ENCODE measurements at places on chromosomes 7 and 10.

DNA sequence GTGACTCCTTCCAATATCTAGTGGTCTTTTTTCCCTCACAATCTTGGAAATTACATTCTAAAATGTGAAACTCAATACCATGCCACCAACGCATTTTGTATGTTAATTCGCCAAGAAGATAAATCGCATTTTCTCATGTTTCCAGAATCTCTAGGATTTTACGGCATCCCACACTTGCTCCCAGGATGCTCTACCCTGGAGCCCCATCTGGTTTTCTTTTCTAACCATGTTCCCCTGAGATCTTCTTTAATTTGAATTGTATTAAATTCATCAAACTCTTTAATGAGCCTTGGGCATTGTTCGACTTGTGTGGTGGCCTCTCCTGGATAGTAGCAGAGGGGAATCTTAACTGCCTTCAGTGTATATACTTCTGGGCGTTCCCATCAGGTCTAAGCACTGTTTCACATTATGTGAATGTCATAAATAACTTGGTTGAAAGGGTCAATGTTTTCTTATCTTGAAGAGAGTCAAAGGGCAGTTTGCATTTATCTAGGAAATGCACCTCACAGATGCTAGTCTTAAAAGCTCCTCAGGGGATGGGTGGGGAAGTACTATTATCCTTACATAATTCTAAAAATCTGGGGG lies 169.1 kb upstream of the MEOX2 start:
- DNase-seq: no peak

- no peak for DNase-seq
Observed at GRCh38 chr10:75858339-75858738, 426.9 kb downstream of the LRMDA start.

DNA sequence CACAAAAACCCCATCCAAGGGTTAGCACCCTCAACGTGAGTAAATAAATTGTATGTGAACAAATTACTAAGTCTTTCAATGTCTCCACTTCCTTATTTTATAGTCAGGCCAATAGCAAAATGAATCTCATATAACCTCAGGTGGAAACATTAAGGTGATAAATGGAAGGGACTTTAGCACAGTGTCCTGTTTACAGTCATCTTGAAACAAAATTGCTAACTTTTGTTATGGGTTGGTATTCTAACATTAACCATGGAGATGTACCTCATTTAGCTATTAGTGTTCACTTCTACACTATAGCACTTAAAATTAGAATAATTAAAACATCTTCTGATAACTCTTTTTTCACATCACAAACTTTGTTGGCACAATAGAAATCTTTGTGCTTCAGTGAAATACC lies 255.8 kb upstream of the CNTNAP2 start:
- no peak for DNase-seq

- DNase-seq: no peak
Observed at GRCh38 chr7:45155941-45156340, 1.6 kb upstream of the RAMP3 start.

GRCh38 chr7:80630608-80631405 lies 7.6 kb upstream of the CD36 start:
- DNase-seq: peak; percentile 47

DNA sequence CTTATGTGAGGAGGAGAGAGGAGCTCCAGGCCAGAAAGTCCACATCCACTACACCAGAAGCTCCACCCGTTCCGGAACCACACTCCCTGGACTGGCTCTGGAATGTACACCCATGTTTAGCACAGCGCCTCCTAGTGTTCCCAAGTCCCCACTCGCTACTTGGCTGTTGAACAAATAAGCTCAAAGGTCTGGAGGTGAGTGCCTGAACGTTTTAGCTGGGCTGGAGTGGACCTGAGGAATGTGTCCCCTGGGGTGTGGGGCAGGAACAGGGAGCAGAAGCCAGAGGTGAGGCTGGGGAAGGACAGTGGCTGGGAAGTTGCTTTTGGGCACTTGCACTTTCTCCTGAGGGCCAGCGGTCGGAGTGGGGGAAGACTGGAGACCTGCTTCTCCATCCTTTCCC lies 164.1 kb upstream of the CDCA7L start:
- DNase-seq: peak; percentile 31

GRCh38 chr10:118394301-118395200 lies 52.4 kb upstream of the FAM204A start:
- DNase-seq: no peak

DNA sequence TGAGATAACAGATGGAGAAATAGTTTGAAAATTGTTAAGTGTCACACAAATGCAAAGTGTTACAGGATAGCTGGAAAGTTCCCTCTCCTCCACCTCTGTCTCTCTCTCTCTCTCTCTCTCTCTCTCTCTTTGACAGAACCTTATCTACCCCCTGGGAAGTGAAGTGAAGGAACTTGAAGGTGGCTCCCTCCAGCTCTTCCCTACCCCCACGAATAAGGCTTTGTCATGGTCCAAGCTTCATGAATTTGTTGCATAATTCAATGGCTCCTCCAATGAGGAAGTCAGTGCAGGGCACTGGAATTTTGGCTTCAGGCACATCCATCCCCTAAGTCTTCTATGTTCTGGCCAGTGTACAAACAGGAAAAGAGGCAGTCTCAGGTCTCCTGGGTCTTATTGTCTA lies 66.4 kb downstream of the CDHR3 start:
- DNase-seq: no peak

DNA sequence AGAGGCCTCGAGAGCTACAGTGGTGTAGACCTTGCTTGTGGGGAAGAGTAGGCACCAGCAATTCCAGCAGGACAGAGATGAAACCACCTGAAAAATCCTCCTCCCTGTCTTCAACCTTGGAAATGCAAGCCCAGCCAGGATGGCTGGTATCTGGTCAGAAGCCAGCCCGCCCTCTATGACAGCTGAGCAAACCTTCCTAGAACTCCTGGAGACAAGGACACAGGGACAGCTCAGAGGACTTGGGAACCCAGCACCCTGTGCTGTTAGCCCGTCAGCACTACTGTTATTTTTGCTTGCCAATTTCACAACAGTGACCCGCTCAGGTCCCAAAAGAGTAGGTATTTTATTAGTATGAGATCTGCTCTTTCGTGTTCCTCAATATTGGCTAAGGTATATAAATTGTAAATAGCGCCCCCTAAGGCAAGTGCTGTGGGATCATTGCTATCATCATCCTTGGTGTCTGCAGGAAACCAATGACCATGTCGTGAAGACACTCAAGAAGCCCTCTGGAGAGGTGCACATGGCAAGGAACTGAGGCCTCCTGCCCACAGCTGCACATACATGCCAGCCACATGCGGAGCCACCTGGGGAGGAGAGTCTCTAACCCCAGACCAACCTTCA lies 156.5 kb upstream of the CHST15 start:
- peak; percentile 1 for DNase-seq

DNA sequence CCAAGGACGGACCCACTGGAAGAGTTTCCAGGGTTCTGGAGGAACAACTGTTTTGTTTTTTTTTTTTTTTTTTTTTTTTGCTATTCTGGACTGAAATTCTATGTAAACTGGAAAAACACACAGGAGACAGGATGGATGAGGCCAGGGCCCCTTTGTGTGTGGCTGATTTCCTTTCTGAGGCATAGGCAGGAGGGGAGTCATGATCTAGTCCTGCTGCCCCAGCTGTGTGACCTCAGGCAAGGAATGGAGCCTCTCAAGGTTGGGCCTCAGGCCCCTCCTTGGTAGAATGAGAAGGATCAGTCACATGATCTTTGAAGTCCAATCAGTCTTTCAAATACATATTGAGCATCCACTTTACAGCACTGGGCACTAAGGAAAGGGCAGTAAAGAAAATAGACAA lies 87.6 kb downstream of the SH3PXD2A start:
- no peak for DNase-seq

DNA sequence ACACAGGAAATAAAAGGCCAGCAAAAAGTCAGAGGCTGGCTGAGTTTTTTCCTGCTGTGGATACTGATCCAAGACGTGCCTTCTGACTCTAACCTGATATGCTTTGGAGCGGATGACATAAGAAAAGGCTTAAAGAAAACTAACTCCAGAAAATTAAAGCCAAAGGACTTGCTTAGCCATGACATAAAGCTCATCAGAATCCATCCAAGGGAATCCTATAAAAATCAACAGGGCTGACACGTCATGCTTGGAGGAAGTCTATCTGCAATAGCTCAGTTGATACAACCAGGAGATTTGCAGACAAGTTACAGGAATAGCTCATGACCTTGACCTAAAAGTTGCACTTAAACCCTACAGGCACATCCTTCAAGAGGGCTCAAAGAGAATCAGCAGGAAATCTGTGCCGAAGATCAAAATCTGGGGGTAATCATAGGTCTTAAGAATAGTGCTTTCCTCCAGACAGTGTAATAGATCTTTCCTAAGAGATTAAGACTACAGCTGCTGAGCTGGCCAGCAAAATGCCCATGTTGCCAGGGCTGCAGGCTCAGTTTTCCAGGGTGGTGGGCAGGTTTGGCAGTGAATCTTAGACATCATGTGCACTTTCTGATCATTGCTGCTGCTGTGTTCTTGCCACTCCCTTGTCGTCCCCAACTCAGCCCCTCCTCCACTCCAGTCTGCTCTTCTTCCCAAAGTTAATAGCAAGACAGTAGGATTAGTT lies 111.5 kb upstream of the SVIL start:
- DNase-seq: no peak

GRCh38 chr7:131546126-131546525 lies 10.3 kb downstream of the PODXL start:
- DNase-seq: no peak

DNA sequence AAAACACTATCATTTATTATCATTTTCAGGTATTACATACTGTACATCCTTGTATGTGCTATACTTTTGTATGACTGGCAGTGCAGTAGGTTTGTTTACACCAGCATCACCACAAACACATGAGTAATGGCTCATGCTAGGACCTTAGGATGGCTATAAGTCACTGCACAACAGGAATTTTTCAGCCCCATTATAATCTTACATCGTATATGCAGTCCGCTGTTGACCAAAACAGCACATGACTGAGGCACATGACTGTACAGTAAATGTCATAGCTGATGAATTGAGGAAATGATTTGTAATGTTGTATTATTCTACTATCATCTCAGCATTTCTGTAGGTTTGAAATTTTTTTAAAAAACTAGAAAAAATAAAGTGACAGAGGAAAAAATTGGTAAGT lies 38.6 kb downstream of the BPGM start:
- no peak for DNase-seq

DNA sequence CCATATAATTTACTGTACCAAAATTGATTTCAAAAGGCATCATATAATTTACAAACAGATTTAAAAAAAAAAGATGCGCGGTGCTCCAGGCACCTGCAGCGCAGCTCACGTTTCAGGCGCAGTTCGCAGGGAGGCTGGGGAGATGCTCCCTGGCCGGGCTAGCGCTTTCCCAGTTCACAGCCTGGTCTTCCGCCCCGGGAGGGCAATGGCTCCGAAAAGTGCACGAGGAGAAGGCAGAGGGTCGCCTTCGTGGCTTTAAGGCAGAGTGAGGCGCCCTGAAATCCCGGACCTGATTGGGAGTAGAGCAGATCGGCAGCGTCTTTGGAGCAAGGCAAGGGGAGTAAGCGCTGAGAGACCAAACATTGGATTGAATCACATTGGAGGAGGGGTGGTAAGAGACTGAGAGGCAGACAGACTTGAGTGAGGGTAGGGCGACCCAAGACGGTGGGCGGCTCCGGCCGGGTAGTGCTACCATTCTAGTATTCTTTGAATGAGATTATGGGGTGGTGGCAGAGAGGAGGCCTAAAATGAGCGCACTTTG lies 1.5 kb downstream of the NEUROG3 start:
- no peak for DNase-seq

DNA sequence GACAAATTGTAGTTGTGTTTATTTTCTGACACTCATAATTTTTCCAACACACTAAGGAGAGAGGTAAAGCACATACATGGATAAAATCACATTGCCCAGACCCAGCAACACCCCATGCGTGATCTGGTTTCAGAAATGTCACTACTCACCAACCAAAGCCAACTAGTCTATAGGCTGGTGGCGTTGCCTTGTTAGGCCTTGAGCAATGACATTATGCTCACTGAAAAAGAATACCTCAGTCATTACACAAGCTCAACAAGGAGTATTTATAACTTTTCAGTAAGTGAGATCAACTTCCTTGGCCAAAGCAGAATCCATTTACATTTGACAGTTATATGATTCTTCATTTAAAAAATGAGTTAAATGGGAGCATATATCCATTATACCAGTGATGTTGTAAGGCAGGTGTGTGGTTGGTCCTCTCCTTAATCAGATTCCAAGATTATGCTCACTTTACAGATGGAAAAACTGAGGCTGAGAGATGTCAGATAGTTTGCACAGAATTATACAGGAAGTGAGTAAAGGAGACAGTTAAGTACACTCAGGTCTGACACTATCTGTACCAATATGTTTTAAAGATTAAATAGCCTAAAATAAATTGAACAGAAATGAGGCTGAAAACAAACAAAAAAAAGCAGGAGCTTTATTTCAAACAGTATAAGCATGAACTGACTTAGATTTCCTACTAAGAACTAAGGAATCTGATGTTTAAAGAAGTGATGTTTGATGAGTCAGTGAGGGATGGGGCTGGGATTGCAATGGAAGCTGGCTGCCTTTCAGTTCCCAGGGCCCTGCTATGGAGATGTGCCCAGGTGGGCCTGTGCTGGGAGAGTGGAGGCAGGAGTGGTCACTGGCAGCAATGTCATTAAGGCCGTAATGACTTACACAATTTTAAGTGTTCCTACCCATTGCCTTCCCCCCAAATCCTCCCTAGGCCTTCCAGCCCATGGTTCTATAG lies 118.3 kb downstream of the RAPGEF5 start:
- no peak for DNase-seq

Data from NCI-H2081 (cell line).